NCI-H2029 (cell line): ENCODE measurements at places on chromosomes 5 and 9.

GRCh38 chr5:174159327-174160114 lies 114.0 kb downstream of the NSG2 start:
- no peak for DNase-seq

DNA sequence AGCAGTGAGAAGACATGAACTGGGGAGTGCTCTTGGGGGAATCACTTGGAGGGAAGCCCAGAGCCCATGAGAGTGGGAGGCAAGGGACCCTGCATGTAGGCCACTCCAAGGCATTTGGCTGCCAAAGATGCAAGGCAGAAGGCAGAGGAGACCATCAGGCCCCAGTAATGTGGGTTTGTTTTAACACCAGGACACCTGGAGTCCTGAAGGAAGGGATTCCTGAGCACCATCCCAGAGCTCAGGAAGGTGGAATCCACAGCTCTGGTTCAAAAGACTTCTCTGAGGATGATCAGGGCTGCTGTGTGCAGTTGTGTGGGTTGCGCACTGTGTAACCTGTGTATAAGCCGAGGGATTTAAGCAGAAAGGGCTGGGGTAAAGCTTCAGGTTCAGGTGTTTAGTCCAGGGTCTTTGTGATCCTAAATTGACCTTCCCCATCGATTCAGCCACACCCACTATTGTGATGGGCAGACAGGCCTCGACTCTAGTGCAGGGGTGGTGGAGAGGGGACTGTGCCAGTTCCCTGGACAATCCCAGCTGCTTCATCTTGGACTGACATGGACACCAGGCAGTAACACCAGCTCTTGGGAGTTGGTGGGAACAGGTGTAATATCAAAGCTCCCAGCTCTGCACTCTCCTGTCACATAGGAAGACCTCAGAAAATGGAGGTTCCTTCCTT lies 11.0 kb downstream of the B4GALT7 start:
- no peak for DNase-seq

GRCh38 chr9:127588740-127589506 lies 23.2 kb upstream of the STXBP1 start:
- peak; percentile 52 for DNase-seq

DNA sequence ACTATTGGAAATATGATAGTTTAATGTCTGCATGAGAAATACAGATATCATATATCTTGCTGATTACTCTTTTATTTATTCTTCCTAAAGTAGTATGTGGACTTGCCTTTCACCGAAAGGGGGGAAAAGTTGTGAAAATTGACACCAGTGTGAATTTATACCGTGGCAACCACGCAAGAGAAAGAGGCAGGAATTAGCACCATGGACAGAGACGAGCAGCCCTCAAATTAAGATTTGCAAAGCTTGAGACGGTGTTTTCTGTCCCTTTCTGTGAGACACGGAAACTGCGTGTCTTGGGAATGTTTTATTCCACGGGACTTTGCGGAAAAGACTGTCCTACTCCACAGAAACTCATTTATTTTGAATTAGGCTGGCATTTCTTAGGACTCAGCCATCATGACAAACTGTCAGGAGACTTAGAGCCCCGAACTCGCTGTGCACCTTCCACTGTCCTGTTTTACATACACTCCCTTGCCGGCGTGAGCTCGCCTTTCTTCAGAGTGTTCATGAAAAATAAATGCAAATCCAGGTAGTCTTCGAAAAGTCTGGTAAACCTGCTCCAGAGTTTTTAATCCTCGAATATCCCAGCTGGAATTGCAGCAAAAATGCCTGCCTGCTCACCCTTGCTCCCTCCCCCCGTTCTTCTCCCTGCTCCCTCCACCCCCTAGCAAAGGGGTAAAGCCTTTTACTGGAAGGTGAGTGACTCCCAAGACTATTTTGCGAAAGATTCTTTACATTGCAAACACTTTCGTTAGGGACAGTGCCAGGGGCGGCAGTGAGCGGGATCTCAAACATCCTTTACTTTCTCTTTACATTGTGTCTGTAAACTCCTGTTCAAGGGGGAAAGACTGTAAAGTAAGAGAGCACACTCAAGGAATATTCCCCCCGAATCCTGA lies 3.8 kb upstream of the ELAVL2 start:
- DNase-seq = no peak

GRCh38 chr9:98538626-98539031 lies 170.1 kb downstream of the GABBR2 start:
- peak; percentile 93 for DNase-seq
